Activated CD4-positive, alpha-beta T cell treated with anti-CD3 and anti-CD28 coated beads for 24 hours (primary cell): ENCODE measurements at places on chromosomes 1 and 21.

- peak; percentile 27 for DNase-seq
Observed at GRCh38 chr1:181179987-181180365, 91.5 kb downstream of the IER5 start.

DNA sequence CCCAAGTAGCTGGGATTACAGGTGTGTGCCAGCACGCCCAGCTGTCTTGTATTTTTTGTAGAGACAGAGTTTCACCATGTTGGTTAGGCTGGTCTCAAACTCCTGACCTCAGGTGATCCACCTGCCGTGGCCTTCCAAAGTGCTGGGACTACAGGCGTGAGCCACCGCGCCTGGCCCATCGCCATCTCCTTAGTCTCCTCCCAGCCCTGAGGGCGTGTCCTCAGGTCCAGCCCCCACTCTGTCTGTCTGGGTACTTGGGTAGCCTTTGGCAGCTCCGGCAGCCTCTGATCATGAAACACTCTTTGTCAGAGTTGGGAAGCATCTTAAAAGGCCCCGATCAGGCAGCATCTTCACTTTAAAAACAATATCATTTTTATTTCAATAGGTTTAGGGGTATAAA is 90.3 kb upstream of the DISP3 start:
- no peak for DNase-seq

DNA sequence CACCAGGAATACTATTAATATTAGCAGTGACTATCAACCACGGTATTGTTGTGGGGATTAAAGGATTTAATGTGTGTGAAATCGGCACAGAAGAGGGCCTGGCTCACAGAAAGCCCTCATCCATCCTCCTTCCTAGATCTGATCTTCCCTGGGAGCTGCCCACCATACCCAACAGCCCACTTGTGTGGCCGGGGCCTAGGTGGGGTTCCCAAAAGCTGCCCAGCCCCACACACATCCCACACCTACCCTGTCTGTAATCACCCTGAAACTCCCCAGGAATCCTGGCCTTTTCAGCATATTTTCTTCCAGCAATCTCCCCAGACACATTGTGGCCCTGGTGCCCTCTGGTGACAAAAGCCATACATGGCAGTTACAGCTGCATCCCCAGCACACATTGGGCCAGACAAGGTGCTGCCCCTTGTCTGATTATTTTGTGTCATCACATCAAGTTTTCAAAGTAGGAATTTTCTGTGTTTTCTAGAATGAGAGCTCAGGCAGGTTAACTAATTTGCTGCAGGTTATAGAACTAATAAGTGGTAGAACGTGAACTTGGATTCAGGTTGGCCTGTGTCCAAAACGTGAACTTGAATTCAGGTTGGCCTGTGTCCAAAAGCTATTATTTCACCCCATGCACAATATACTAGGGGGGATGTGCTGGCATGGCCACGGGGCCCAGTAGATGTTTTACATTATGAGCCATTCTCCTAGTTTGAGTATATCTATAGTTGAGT is 5.3 kb upstream of the SLC6A9 start:
- DNase-seq: peak; percentile 59

DNA sequence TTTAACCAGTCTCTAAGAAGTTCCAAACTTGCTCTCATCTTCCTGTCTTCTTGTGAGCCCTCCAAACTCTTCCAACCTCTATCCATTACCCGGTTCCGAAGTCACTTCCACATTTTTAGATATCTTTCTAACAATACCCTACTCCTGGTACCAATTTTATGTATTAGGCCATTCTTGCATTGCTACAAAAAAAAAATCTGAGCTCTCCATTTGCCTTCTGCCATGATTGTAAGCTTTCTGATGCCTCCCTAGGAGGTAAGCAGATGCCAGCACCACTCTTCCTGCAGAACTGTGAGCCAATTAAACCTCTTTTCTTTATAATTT is 91.5 kb upstream of the ARTN start:
- no peak for DNase-seq

- peak; percentile 38 for DNase-seq
Observed at GRCh38 chr1:1344655-1345361, 4.4 kb downstream of the DVL1 start.

GRCh38 chr21:33391656-33392055 is 11.6 kb upstream of the IFNGR2 start:
- DNase-seq: no peak

- DNase-seq: no peak
Observed at GRCh38 chr1:20052386-20052785, 17.6 kb upstream of the PLA2G5 start.

- DNase-seq: peak; percentile 55
Observed at GRCh38 chr1:160795951-160796383, at the start of gene LY9. Gene LY9, plus strand, starts transcription at chr1:160796174. Its CDS starts 14 bp downstream, at chr1:160796188.

GRCh38 chr1:9960706-9961562 is 17.7 kb downstream of the NMNAT1 start:
- no peak for DNase-seq

DNA sequence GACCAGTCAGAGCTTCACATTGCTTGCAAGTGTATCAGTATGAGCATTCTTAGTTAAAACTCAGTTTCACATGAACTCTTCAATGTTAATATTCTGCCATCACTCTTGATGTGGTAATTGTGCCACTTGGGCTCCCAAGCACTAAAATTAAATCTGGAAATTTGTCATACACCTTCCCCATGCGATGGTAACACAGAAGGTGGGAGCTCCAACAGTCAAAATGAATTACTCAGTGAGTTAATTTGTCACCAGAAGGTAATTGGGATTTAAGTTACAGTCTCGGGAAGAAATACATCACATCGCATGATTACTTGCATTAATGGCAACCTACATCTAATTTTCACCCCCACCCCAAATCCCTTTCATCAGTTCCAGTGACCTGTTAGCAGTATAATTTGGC is 376.5 kb upstream of the DAB1 start:
- no peak for DNase-seq

DNA sequence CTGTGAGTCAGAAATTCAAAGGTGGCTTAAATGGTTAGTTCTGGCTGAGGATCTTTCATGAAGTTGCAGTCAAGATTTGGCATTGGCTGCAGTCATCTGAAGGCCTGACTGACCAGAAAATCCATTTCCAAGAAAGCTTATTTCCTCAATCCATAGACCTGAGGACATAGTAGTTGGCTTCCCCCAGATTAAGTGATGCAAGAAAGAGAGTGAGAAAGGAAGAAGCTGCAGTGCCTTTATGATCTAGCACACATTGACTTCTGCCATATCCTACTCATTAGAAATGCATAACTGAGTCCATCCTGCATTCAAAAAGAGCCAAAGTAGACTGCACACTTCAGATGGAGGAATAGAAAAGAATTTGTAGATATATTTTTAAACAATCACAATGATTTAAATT is 222.6 kb downstream of the COL24A1 start:
- no peak for DNase-seq

- no peak for DNase-seq
Observed at GRCh38 chr21:44871576-44872269, 1.8 kb downstream of the PTTG1IP start.

DNA sequence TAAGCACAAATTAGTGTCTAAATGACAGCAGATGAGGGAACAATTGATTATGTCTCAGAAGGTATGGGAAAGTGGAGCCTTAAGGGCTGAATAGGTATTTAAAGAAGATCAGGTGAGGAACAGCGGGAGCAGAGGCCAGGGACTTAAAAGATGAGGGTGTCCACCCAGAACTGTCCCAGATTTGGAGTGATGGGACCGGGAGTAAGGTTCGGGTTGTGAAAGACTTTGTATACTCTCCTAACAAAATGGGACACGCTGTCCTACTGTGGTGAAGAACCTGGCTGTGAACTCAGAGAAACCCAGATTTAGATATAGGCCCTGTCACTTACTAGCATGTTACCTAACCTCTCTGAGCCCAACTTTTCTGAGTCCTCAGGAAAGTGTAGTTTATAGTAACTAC is 140.6 kb downstream of the C1orf21 start:
- no peak for DNase-seq

GRCh38 chr21:39111931-39112550 is 71.2 kb downstream of the PSMG1 start:
- no peak for DNase-seq

DNA sequence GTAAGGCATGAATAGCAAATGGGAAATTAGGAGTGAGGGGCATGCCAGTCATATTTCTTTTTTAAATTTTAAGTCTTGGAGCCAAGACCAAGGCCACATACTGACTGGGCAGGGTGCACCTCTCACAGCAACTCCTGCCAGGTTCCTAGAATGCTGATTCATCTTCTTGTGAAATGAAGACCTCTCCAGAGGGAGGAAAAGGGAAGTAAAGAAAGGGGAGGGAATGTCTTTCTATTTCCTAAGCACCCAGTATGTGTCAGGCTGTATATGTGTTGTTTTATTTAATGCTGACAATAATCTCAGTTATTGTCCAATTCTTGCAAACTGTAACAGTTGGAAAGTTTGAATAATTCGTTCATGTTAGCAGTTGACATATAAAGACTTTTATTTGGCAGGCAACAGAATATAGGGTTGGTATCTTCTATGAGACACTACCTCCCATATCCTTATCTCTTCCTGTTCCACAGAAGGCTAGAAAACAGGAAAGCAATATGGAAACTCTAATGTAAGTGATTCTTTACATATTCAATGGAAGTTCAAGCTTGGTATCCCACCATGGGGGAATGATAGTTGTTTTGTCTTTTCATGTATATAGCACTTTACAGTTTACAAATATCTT is 259.1 kb upstream of the USP24 start:
- DNase-seq: no peak

- peak; percentile 29 for DNase-seq
Observed at GRCh38 chr1:235326719-235327558, 1.0 kb downstream of the ARID4B start.

DNA sequence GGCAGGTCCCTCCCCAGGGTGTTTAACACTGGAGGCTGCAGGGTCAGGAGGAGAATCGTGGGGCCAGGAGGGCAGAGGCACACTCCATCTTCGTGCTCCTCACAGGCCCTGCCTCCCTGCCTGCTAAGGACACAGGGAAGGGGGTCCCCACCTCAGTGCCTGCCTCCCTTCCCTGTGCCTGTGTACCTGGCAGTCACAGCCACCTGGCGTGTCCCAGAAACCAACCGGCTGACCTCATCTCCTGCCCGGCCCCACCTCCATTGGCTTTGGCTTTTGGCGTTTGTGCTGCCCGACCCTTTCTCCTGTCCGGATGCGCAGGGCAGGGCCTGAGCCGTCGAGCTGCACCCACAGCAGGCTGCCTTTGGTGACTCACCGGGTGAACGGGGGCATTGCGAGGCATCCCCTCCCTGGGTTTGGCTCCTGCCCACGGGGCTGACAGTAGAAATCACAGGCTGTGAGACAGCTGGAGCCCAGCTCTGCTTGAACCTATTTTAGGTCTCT is 623 bp upstream of the BGLAP start:
- DNase-seq: no peak

DNA sequence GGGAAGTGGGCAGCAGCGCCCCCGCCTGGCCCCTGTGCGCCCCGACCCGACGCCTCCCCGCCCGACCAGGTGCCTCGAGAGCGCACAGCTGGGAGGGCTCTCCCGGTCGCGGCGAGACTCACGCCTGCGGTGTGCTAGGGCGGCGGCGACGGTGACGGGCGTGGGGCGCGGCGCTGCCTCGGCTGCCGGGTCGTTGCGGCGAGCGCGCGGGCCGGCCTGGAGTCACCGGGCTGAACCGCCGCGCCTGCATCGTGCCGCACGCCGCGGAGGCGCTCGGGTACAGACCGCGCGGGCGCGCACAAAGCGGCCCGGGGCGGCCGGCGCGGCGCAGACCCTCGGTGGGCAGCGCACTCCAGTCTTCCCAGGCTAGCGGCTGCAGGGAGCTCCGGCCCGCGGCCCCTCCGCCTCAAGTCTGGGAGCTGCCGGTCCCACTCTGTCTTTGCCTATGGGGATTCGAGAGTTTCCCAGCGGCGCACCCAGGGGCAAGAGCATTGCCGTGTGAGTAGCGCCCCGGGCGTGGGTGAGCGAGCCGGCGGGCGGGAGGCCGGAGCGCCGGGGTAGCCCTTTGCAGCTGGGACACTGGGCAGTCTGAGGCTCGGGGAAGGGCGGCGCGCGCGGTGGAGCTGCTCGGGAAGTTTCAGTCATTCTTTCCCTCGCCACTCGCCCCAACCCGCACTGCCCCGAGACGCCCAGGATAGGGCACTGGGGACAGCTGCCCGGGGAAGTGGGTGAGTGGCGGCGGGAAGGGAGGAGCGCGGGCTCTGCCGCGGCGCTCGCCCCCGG is at the start of gene SLC35F3:
SLC35F3 (plus strand) TSS at position 44 of the 783 bp plus-strand sequence.
- no peak for DNase-seq

DNA sequence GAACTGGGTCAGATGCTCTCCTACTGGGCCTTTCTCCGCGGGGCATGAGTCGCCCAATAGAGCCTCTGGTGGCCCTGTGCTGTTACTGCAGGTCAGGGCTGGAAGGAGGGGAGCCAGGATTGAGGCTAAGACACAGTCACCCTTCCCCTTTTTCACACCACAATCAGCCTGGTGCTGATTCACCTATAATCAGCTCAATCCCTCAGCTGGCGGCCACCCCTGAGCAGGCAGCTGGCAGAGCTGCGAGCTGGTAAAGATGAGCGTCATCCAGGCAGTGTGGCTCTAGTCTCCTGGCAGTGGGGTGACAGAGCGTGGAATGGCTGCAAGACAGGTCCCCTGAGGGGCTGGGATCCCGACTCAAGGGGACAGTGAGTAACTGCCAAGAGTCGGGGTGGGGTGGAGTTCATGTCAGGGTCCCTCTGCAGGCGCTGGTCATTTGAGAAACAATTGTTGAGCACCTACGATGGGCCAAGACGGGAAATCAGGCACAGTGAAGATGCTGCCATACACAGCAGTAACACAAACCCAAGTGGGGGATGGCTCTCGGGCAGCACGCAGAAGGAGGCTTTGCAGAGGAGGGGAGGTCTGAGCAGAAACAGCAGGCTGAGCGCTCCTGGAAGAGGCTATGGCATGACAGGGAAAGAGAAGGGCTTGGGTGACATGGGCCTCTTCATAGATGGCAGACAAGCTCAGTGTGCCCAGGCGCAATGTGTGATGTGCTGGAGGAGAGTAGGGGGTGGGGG is 21.8 kb downstream of the ATF3 start:
- peak; percentile 41 for DNase-seq

DNA sequence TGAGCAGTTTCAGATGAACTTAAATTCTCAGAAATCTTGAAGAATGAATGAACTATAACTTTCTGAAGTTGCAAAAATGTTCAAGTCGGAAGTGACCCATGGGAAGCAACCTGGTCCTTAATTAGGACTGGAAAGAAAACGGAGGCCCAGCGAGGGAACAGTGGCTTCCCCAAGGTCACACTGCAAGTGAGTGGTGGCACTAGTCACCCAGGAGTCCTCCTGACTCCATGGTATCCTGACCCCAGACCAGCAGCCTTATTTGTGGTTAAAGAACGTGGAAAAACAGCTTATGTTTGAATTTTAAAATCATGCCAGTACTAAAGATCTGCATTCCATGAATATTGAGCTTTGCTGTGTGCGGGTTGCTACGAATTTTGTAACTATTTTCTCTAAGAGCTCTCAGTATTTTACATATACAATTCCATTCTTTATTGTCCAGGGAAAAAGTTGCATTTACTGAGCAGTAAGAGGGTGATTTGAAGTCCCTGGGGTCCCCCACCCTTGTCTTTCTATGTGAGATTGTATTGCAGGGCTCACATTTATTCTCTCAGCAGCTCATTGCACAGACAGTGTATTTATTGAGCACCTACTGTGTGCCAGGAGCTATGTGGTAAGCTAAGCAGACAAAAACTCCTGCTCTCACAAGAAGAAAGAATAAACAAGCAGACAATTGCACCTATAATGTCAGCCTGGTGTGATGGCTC is 61.6 kb upstream of the ATP5PO start:
- DNase-seq: peak; percentile 12

GRCh38 chr21:41186755-41187536 is 19.0 kb downstream of the BACE2 start:
- DNase-seq: no peak
